ENCODE measurements at places on chromosomes 6 and 20.

DNA sequence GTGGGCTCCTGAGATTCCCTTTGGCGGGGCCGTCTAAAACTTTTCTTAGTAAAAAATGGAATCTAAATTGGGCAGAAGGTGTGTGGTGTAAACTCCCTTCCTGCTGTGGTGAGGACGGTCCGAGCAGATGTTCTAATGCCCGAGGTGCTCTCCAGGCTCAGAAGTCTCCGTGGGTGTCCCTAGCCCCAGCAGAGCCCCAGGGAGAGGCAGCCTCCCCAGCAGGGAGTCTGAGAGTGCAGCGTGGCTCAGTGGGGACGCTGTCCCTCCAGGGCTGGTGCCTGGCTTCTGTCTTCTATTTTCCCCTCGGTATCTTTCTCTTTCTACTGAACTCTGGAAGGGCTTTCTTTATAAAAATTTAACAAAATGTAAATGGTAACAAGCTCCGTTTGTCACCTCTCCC is 208.2 kb downstream of the SMOC2 start:
- DNase-seq: no peak

GRCh38 chr6:150186129-150186898 is 43.5 kb downstream of the PPP1R14C start:
- no peak for DNase-seq

- peak; percentile 34 for DNase-seq
Measured at GRCh38 chr6:5422321-5422915, 161.1 kb downstream of the FARS2 start.

GRCh38 chr20:59742351-59743095 is 138.2 kb downstream of the PHACTR3 start:
- DNase-seq: no peak

DNA sequence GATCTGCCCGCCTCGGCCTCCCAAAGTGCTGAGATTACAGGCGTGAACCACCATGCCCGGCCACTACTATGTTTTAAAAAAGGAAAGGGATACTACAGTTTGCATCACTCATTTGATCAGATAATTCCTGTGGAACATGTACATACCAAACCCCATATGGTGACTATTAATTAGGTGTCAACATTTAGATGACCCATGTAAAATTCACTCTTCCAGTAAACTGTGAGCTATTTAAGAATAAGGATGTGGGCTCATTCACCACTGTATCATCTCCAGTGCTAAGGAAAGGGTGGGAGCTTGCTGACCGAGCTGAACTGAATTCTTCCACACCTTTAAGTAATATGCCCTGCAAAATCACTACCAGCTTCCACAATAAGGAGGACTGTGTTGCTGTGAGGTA is 127.5 kb downstream of the BTBD9 start:
- no peak for DNase-seq

DNA sequence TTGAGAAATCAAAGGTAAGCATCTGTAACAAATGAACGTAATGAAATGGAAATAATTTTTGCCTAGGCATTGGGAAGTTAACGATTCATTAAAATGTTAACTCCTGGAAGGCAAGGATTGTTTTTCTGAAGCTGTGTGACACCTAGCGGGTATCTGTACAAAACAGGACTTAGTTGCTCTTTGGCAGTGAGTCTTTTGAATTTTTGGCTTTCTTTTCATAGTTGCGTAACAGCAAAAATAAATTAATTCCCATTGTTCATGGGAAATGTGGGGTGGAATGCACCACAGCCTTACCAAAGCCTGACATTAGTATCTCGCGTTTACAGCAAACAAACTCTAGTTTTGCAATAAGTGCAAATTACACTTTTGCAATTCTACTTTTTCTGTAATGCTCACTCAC is 92.7 kb upstream of the DTNBP1 start:
- DNase-seq: no peak

- DNase-seq: no peak
Measured at GRCh38 chr6:69763763-69764162, 33.0 kb downstream of the LMBRD1 start.

DNA sequence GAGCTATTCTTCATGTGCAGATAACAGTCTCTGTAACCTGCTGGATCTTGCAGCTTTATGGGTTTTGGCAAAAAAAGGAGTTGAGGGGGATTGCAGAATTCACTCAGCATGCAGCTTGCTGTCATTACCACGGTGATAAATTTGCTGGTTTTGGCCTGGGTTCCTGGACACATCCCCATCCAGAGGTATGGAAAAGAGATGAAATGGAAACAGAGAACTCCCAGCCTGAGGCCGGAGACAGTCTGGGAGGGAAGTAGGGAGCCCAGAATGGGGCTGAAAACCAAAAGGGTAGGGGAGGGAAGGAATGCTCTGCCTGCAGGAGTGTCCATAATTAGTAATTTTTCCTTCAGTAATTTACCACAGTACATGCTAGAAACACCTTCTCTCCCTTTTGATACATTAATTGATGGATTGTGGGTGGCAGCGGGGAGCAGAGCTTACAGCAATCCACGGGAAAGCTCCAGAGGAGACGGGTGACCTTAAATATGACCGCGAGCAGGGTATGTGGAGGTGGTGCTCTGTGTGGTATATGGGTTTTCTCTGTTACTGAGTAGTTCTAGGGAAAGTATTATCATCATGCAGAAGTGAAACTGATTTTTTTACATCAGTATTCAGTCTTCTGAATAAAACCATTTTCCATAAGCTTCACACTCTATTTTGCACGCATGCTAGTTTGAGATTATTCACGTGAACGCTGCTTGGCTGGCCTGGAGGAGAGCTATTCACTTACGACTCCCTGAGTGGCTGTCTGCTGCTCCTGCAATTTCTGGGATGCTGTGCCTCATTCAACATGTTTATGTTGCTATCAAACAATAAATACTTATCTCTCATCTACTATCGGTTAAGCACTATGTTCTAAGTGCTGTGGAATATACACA is 66.3 kb upstream of the KCNK16 start:
- no peak for DNase-seq

GRCh38 chr20:24918579-24919566 is 30.2 kb upstream of the CST7 start:
- no peak for DNase-seq

- no peak for DNase-seq
Measured at GRCh38 chr6:35223396-35223795, 9.6 kb downstream of the SCUBE3 start.

DNA sequence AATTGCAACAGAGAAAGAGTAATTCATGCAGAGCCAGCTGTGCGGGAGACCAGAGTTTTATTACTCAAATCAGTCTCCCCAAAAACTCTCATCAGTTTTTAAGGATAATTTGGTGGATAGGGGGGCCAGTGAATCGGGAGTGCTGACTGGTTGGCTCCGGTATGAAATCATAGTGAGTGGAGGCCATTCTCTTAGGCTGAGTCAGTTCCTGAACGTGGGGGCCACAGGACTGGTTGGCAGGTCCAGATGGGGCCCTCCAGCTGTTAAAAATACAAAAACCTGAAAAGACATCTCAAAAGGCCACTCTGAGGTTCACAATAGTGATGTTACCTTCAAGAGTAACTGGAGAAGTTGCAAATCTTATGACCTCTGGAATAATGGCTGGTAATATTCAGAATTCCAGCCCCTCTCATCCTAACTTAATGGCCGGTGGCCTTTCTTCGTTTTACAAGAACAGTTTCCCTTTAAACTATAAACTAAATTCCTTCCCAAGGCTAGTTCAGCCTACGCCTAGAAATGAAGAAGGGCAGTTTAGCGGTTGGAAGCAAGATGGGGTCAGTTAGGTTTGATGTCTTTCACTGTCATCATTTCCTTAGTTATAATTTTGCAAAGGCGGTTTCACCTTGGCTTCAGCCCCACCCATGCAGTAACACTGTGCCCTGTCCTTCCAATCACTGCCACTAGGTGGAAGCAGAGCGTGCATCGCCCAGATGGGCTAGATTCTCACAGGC is 6.8 kb upstream of the MICA start:
- DNase-seq: peak; percentile 85

DNA sequence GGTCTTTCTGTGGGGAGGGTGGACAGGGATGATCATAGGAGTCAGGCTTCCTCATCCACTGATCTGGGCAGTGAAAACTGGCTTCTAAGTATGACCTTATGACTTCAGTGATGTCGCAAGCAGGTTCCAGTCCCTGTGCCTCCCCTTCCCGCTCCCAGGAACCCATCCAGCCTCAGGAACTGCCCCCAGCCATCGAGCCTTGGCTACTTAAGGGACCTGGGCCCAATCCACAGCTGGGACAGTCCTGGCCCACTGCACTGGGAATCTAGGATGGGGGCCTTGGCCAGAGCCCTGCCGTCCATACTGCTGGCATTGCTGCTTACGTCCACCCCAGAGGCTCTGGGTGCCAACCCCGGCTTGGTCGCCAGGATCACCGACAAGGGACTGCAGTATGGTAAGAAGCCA is at the start of gene LBP:
TSS of gene LBP (plus strand) at position 236 of the 405 bp plus-strand sequence. CDS start at position 271, 35 bp downstream.
- DNase-seq: no peak

DNA sequence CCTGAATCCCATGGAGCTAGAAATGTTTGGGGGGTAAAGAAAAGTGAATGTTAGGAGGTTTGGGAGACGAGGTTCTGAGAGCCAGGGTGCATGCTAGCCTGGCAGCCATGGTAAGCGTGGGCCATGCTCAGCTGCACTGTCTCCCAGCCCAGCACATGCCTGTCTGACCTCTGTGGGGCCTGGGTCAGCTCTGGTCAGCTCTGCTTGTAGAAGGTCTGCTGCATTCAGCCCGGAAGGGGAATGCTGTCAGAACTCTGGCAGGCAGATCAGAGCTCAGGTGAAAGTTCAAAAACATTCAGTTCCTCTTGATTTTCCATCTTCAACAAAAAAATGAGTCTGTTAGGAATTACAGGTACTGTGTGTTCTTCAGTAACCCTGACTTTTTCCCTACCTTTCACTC is 5.8 kb upstream of the GNRH2 start:
- DNase-seq: no peak

DNA sequence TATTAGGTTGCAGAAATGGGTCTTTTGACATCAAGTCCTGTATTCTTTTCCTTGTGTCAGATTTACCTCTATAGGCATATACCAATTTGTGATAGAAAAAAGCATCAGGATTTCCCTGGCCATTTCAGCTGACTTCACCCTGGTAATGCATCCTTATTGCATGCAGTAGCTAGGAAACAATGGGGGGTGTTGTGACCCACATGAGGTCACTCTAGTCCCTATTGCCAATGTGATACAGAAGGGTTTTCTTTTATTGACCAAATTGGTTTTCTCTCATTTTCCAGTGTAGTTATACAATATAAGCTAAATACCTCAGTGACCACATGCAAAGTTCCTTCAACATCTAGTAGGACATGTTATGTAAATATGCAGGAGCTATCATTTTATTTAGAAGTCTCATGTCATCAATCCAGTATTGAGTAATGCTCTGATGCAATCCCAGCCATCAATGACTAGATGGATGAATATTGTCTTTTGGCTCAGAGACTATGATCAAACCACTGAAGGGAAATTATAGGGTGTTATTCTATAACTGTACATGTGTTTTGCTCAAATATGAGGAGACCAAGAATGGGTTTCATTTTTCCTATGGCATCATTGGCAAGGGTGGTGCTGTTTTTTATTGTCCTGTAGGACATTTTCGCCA is 177.7 kb downstream of the KLHL32 start:
- DNase-seq: no peak

DNA sequence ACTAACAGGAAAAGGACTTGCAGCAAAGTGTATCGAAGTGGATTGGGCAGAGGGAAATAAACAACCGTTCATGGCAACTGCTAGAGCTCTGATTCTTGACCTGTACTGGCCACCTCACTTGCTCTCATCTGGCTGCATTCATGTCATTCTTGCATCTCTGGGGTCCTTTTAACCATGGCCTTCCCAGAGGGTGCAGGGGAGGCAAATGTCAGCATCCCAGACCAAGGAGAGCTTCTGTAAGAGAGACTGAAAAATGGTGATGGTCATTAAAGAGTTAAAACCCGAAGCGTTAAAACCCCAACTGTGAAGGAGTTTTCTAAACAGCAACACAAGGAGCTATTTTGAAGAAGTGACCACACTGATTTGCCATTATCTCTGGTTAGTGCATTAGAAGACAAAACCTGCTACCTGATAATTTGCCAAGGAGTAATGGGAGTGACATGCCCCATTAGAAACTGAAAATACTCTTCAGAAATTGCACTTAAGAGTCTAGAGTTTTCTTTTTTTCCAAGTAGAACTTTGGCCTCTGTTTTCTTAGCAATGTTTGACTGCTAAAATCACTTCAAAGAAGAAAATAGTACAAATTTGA is 62.4 kb downstream of the APCDD1L start:
- no peak for DNase-seq

GRCh38 chr6:154613137-154613676 is 102.7 kb upstream of the CNKSR3 start:
- peak; percentile 46 for DNase-seq

Measured in RKO (cell line).